ENCODE measurements at places on chromosomes 16 and 17. TPM values are rescaled to one million over a fixed set of nuclear protein-coding genes. Genes with fewer than 3 reads are reported as not detected.

Gene PMP22
- 92.9 TPM for total RNA-seq

Gene TPSB2
- not detected for total RNA-seq

Gene YBX2
- 0.52 TPM for total RNA-seq

Gene IL21R
- total RNA-seq: 0.52 TPM

Gene TBKBP1
- 7.8 TPM for total RNA-seq
